ENCODE measurements at places on chromosomes 5 and 9. TPM values are rescaled to one million over a fixed set of nuclear protein-coding genes. Genes with fewer than 3 reads are reported as not detected.
A peak's percentile ranks its signal among the peaks of the same experiment; 100 is the strongest.

DNA sequence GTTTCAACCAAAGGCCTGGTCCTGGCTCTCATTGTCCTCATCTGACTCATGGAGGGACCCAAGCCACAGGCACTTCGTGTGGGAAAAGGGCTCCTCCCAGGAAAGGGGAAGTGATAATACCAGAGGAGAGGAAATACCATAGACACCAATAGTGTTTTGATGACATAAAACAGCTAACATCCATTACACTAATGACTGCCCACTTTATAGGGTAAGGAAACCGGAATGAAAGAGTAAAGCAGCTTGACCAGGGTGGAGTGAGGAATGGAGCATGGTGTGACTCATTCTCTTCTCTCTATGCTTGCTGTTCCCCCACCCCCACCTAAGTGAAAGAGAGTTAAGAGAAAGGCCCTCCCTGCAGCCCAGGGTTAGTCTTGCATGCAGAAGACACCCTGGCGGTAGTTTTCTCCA lies 67.4 kb upstream of the HRH2 start:
- DNase-seq, result no peak
- H3K27me3 ChIP-seq, result no peaks in the 10 kb centered on the region
- H3K27ac ChIP-seq, result no peak overlapping the region
- no peaks in the 10 kb centered on the region for H3K36me3 ChIP-seq
- H3K4me3 ChIP-seq, result no peak overlapping the region

DNA sequence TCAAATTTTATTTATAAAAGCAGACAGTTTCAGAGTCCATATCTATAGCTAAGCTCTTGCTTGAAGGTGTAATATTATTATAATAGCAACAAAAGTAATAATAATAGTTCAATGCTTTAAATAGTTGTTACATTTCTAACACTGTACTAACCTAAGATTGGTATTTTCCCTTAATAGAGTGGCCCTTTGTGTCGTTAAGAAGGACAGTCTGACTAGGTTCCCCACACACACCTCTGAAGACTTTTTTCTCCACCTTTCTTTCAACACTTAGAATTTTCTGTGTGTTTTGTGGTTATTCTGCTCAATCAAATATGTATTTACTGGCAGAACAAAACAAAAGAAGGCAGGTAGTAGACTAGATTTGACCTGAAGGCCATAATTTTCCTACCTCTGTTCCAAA lies 223.2 kb upstream of the ACO1 start:
- no peak overlapping the region for H3K4me3 ChIP-seq
- DNase-seq, result no peak
- no peaks in the 10 kb centered on the region for H3K4me1 ChIP-seq
- H3K27me3 ChIP-seq, result no peaks in the 10 kb centered on the region
- no peak overlapping the region for H3K27ac ChIP-seq
- H3K36me3 ChIP-seq, result no peaks in the 10 kb centered on the region

DNA sequence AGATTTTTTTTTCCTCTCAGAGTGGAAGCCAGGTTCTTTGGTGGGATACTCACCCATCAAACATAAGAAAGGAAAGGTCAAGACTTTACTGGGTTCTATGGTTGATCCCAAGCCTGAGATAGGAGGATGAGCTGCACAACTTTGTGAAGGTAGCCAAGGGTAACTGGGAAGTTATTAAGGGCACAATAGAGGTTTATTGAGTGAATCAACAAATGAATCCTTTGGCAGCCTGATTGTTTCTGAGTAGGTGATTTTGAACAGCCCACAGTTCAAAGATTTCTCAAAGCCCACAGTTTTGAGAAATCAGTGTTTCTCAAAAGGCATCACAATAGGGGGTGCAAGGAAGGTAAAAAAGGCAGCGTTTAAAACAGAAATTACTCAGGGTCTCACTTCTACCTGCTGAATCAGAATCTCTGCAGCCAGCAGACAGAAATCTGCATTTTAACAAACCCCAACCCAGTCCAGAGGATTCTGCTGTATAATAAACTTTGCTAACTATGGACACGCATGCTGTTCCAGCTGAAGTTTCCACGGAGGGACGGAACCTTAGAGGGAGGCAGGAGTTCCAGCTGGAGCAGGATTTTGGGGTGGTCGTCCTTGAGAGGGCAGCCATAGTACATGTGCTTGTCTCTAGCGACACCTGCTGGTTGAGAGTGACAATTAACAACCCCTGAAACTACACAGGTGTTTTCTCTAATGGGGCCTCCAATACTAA lies 32.7 kb upstream of the FSD1L start:
- DNase-seq, result peak; percentile 73
- no peak overlapping the region for H3K4me3 ChIP-seq
- peaks cover 3% of the 10 kb centered on the region for H3K4me1 ChIP-seq
- H3K27me3 ChIP-seq, result peaks cover 28% of the 10 kb centered on the region
- H3K36me3 ChIP-seq, result peaks cover 2% of the 10 kb centered on the region

- peaks cover 5% of the 10 kb centered on the region for H3K4me1 ChIP-seq
- no peaks in the 10 kb centered on the region for H3K36me3 ChIP-seq
- no peak overlapping the region for H3K27ac ChIP-seq
- H3K4me3 ChIP-seq, result no peak overlapping the region
Observed at GRCh38 chr9:90165281-90165680, 477.3 kb downstream of the DIRAS2 start.

ADCY2 gene
- not detected for total RNA-seq

PCDHGA10 gene
- not detected for total RNA-seq
